ENCODE measurements at places on chromosomes 12 and 14.

- DNase-seq = no peak
Observed at GRCh38 chr12:3923021-3923420, 49.8 kb upstream of the PARP11 start.

DNA sequence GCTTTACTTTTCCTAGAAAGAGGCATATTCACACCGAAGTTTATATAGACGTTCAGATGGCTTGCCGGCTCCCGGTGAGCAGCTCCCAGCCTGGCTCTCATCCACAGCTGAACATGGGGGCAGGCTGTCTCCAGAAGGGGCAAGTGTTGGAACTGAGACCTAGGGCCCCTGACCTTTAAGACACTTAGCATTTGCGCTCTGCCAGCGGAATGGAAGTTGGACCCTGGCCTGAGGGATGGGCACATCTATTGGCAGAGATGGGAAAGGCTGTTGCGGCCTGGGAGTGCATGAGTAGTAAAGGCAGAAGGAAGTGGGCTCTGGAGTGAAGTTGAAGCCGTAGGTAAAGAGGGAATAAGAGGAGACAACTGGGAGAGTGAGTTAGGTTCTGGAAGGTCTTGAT, 54.2 kb upstream of the TSPAN9 start:
- DNase-seq = no peak

DNA sequence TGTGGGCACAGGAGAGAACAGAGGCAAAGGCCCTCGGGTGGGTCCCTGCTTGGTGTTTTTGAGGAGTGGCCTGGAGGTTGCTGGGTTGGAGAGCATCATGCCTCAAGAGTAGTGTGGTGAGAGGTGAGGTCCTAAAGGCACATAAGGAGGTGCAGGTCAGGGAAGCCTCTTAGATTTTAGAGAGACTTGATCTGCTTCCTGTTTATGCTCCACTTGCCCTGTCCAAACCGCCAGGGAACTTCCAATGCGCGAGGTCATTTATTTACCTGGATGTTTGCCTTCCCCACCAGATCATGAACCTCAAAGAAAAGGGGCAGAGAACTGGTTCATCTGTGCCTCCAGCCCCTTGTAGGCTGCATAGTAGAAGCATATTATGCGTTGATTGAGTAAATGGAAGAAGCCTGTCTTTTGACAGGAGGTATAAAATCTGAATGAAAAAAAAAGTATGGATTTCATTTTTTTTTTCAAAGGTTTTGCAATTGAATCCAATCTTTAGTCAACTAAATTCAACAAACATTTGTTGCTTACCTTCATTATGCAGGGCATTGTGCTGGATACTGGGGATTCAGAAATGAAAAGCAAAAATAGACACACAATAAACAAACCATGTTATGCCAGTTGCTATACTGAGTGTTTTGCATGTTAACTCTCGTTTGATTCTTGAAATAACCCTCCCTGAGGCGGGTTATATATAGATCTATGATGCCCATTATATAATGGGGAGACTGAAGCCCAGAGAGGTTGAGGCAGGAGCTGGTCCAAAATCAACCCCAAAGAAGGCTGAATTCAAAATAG, 485.2 kb downstream of the VRK1 start:
- no peak for DNase-seq

GRCh38 chr12:19830446-19830845, 391.2 kb downstream of the AEBP2 start:
- no peak for DNase-seq

GRCh38 chr12:124809878-124810277, 53.8 kb downstream of the SCARB1 start:
- DNase-seq = no peak

DNA sequence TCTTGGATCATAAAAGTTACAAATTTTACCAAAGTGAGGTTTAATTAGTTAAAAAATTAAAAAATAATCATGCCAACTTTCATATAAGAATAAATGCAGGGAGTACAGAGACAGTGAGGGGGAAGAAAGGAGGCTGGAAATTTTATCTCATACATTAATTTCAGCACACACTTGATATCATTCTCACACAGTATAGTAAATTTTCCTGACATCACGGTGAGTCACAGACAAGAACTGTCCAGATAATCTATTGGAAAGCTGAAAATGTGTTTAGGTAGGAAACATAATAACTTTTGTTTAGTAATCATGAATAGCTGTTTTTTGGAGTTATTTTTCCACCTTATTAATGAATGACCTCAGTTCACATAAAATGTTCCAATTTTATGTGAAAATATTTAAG, 1204.8 kb downstream of the GALC start:
- no peak for DNase-seq

DNA sequence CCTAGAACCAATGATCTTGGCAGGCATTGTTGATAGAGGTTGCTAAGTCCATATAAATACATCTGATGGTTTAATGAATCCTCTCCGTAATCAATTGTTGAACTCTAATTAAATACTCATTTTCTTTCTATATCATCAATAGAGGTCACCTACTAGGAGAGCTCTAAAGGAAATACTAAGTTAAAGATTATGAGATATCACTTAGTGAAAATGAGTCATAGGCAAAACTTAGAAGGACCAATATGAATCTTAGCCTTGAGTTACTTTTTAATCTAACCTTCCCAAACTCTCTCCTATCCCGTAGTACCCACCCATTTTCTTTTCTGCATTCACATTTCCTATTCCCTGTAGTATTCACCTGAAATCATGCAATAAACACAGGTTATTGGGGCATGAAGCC, 50.2 kb downstream of the MBIP start:
- DNase-seq = no peak

- DNase-seq = peak; percentile 14
Observed at GRCh38 chr14:77707355-77707723, 484 bp downstream of the ALKBH1 start.

- no peak for DNase-seq
Observed at GRCh38 chr14:104858811-104859426, 6.1 kb upstream of the CEP170B start.

- no peak for DNase-seq
Observed at GRCh38 chr12:65164244-65164643, 5.1 kb upstream of the LEMD3 start.

GRCh38 chr14:52922656-52923055, 28.2 kb downstream of the FERMT2 start:
- DNase-seq = no peak

- DNase-seq = no peak
Observed at GRCh38 chr14:90168425-90169105, 87.8 kb upstream of the PSMC1 start.
